ENCODE measurements at places on chromosomes 4 and X. TPM values are rescaled to one million over a fixed set of nuclear protein-coding genes. Genes with fewer than 3 reads are reported as not detected.

DNA sequence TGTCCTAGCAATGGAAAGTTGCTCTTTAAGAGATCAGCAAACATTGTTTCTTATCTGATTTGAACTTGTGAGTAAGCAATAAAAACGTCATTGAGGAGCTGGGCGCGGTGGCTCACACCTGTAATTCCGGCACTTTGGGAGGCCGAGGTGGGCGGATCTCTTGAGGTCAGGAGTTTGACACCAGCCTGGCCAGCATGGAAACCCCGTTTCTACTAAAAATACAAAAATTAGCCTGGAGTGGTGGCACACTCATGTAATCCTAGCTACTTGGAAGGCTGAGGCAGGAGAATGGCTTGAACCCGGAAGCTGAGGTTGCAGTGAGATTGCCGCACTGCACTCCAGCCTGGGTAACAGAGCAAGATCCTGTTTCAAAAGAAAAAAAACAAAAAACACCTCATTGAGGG, 11.2 kb upstream of the PLAC8 start:
- H3K27me3 ChIP-seq = no peaks in the 10 kb centered on the region
- no peak overlapping the region for H3K27ac ChIP-seq
- no peaks in the 10 kb centered on the region for H3K4me1 ChIP-seq
- H3K36me3 ChIP-seq = no peaks in the 10 kb centered on the region
- no peak for DNase-seq
- H3K4me3 ChIP-seq = no peak overlapping the region

DNA sequence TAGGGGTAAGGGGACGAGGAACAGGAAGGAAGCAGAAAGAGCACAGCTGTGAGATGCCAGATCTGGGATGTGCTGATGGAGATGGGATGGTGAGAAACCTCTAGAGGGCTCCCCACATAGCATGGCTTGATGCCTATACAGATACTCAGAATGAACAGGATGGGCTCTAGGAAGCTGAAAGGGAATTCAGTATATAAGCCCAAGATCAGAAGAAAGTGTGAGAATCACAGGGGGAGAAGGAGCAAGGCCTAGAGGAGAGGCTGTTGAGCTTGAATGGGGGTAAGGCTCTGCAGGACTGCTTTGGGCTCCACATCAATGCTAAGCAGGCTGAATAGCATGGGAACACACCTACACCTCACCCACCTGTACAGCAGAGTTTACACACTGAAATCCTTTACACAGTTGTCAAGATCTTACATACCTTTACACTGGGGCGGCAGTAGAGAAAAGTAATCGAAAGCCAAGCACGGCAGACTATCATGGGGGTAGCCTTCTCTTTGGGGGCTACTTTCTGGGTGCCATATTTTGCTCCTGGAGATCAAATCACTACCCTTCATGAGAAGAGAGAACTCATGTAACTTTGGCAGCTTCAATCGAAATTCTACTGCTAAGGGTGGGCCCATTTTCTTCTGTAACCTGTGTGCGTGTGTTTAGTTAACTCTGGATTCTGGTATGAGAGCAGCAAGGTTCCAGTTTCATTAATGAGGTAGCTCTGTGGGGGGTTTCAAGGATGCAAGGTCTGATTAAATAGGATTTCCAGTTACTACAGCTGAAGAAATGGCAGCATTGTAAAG, 30.6 kb downstream of the HOPX start:
- H3K4me1 ChIP-seq = no peaks in the 10 kb centered on the region
- no peaks in the 10 kb centered on the region for H3K36me3 ChIP-seq
- H3K4me3 ChIP-seq = no peak overlapping the region
- H3K27me3 ChIP-seq = peaks cover 13% of the 10 kb centered on the region
- DNase-seq = no peak

DNA sequence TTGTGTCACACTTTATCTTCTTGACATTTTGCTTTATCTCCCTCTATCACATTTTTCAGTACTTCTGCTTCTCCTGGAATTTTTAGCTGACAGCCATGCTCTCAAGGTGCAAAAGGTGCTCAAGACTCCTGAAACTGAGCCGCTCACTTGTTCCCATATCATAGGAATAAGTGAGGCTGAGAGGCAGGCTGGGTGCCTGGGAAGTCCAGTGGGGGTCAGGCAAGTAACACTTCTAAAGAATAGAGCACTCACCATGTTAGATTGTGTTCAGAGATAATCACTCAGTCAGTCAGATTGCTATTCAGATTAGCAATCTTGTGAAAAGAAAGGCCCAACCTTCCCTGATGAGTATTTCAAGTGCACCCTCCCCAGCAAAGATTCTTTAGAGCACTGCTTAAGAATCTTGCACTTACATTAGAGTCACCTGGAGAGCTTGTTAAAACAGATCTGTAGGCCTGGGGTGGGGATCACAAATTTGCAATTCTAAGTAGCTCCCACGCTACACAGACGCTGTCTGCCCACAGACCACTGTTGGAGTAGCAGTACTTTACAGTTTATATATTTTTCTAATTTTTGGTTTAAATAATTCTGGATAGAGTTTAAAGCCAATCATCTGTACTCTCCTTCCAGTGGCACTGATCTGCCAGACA, 23.1 kb upstream of the LRAT start:
- no peaks in the 10 kb centered on the region for H3K36me3 ChIP-seq
- H3K4me3 ChIP-seq = no peak overlapping the region
- no peaks in the 10 kb centered on the region for H3K4me1 ChIP-seq
- no peak for DNase-seq
- no peak overlapping the region for H3K27ac ChIP-seq

GRCh38 chrX:67607466-67607865, 63.6 kb downstream of the AR start:
- H3K36me3 ChIP-seq = no peaks in the 10 kb centered on the region
- no peaks in the 10 kb centered on the region for H3K4me1 ChIP-seq
- H3K4me3 ChIP-seq = no peak overlapping the region

Gene ARAF
- total RNA-seq = 45.6 TPM

Gene MTMR8
- 1.2 TPM for total RNA-seq
